ENCODE measurements at places on chromosomes 1 and 21.

DNA sequence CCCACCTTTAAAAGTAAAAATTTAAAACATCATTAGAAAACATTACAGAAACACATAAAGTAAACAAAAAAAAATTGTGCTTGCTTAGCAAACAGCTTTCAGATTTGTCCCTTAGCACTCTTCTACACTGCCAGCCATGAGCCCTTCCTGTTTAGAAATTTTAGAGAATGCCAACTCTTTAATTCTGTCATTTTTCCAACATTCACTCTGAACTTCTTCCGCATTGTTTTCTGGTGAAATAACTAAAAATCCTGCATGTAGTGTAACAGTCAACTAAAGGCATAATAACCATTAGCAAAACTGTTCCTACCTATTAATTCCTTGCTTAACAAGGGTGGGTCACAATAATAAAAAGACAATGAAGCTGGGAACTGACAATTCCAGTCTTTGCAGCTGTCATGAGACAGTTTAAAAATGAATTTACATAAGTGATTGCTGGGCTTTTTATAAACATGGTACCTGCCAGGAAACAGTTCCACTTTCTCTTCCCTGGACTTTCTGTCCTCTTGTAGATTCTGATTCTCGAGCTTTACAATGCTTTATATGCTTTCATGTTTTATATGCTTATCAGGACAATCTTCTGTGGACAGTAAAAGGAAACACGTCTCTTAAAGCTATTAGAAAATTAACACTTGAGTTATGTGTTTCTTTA lies 19.0 kb downstream of the GNG12 start:
- DNase-seq = no peak

DNA sequence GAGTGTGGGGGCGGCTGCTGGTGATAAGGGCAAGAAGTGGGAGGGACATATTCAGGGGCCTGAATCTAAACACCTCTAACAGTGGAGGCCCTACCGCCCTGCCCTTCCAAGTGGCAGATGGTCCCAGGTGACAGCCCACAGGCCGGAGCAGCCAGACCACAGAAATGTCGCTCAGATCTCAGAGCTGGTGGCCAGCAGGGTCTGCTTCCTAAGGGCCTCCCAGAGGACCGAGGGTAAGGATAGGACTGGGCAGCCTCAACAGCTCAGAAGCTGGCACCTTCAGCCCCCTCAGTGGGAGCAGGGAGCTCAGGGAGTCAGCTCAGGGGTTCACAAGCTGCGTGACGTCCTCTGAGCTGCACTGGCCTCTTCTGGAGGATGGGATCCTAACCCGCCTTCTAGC lies 201.8 kb upstream of the ZC3H12A start:
- no peak for DNase-seq

DNA sequence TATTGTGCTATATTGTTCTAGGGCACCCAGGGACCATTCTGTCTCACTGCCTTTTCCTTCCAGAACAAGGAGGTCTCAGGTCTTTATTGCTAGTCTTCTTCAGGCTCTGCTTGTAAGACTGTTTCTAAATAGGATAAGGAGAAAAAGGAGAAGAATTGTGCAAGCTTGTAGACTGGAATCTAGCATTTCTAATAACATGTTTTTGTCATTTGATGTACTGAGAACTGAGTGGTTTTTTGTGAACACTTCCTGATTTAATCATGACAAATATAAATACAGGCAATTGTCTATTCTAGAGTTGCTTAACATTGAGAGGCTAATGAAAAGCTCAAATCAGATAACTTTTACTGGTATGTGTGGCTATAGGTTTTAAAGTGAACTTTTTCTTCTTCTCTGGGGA lies 77.6 kb downstream of the CLIC4 start:
- DNase-seq = no peak

- DNase-seq = no peak
These were observed 448.3 kb downstream of the MATN1 start for GRCh38 chr1:30274976-30275621.

DNA sequence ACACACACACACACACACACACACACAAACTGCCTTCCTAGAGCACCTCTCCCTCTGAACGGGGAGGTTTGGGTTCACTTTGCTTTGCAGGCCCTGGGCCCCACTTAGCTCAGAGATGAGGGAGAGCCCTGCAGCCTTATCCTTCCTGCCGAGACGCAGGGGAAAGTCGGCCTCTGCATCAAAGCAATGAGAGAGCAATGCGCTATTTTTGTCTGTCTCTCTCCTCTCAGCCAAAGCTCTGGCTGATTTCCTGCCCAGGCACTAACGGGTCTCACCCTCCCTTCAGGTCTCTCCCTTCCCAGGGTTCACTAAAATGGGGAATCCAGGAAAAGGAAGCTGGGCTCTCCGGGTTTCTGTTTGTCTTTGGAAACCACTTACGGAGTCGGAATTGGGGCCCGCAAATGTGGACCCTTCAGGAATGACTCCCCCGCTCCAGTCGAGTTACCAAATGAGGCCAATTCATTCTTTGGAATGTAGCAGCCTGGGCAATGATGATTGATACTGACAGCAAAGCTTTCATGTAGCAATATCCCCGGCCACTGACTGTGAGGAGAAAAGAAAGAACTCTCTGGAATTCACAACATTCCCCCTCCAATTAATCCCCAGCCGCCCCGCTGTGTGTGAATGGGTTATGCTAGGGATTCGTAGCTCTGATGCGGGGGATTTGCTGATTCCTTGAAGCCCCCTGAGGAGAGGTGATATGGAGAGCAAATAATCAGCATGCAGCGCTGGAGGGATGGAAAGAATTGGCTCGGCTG lies 61.5 kb upstream of the WLS start:
- no peak for DNase-seq

DNA sequence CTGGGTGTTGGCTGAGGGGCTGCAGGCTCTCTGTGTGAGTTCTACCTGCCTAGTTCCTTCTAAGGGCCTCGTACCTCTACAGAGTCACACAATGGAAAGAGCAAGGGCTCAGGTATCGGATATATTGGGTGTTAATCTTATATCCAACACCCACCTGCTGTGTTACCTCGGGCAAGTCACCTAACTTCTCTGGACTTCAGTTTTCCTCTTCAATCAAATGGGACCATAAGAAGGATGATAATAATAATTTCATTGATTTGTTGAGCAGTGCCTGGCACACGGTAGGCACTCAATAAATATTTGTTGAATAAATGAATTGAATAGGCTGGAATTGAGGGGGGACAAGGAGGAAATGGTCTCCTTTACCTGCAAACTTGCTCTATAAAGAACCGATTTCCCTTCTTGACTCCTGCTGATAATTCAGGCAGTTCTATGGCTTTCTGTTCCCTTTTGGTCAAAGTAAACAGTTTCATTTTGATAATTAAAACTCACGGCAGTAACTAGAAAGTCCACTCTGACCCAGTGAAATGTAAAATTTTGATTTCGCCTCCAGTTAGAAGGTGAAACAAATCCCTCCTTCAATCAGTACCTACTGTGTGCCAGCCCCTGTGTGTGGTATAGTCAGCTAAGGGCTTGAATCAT lies 16.5 kb upstream of the MAN1C1 start:
- no peak for DNase-seq

GRCh38 chr1:206513312-206514111 lies 6.2 kb downstream of the RASSF5 start:
- no peak for DNase-seq

DNA sequence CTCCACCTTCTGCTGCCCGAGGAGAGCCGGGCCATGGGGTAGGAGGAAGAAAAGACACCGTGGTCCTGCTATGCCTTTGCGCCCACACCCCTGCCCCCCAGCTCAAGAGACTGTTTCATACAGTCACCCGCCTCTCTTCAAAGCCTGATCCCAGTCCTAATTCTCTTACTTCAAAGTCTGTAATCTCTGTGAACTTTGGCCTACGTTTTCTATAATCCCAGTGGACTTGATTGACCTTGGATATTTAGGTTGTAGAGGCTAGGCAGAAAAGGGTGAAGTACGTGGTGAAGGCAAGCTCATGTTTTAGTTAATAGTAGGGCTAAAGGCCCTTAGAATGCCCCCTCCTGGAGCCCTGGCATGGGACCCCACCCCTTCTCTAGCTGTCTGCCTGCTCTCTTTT lies 28.4 kb downstream of the VPS13D start:
- DNase-seq = no peak

GRCh38 chr1:25904943-25905679 lies 1.1 kb downstream of the STMN1 start:
- peak; percentile 85 for DNase-seq

DNA sequence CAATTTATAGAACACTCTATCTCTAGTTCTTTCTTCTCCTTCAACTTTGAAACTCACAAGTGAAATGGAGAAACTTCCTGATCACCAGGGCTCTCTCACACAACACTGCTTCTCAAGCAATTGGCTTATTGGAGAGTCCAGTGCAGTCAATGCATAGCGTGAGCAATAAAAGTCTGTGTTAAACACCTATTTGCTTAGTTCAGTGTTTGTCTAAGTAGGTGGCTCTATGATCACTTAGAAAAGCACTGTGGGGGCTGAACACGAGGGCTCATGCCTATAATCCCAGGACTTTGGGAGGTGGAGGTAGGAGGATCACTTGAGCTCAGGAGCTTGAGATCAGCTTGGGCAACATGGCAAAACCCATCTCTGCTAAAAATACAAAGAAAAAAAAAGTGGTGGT lies 12.2 kb downstream of the CTSS start:
- no peak for DNase-seq

- DNase-seq = no peak
These were observed 15.0 kb downstream of the ZSWIM5 start for GRCh38 chr1:45191418-45191783.

- no peak for DNase-seq
These were observed 14.3 kb downstream of the ADAMTSL4 start for GRCh38 chr1:150563340-150564038.

DNA sequence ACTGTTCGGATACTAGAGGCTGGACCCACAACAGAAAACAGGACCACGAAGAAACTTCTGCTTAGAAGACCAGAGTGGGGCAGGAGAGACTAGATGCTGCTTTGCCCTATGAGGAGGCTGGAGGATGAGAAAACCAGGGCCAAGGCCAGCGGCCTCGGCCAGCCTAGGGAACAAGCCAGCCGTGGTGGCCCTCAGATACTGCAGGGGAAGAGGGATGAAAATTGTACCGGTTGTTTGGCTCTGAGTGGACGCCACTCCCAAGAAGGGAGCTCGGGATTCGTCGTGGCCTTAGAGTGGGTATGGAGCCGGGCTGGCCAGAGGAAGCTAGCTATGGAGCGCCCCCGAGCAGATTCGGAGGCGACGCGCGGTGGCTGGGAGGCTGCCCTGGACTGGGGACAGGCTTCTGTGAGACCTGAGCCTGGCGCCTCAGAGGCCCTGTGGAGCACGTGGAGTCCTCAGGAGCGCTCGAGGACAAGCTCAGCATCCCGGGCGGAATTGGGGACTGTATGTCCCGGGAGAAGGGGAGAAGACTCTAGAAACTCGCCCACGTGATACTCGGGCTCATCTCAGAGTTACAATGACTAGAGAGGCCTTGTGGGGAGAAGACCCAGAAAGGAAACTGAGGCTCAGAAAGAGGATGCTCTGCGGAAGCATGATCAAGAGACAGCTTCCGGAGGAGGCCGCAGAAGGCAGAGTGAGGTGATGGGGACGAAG lies 2.8 kb downstream of the PRRX1 start:
- DNase-seq = no peak

Data from stimulated activated CD8-positive, alpha-beta memory T cell treated with anti-CD3 and anti-CD28 coated beads, Interleukin-7, amount 100 ng/mL, for 4 hours (primary cell).